ENCODE measurements at places on chromosomes 5 and 9.

GRCh38 chr5:176823869-176824412, 13.6 kb downstream of the UNC5A start:
- no peak for DNase-seq

DNA sequence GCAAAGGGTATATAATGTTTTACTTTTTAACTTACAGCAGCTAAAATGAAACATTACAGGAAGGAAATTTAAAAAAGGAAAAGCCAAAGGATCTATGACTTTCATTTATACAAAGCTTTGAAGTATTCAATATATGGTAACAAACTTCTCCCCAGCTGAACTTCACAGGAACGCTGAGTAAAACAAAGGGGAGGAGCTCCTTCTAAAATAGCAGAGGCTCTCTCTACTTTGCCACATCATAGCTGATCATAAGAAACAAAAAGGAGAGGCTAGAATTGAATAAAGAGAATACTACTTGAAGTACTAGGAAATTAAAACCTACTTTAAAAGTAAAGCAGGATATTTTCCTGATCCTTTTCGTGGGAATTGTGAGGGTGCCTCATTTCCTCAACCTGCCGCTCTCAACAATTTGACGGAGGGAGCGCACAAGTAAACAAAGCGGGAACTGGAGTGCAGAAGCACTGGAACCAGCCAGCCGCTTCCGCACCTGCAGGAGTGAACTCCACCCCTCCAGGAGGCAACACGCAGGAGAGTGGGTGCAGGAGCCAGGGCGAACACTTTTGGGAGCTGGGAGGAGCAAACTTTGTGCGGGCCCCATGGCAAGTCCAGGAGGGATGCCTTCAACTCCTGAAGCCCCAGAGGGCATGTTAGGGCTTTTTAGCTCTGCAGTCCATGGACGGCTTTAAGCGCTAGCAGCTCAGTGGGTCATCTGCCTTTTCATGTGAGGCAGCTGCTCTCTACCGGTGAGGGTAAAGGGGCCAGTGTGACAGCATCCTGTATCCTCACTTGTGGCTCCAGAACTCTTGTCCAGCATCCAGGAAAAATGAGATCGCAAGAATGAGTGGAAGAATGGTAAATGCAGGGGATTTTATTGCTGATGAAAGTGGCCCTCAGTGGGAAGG, 757.4 kb downstream of the PTPRD start:
- DNase-seq = no peak

- no peak for DNase-seq
These were observed 146.0 kb upstream of the IER5L start for GRCh38 chr9:129323999-129324553.

DNA sequence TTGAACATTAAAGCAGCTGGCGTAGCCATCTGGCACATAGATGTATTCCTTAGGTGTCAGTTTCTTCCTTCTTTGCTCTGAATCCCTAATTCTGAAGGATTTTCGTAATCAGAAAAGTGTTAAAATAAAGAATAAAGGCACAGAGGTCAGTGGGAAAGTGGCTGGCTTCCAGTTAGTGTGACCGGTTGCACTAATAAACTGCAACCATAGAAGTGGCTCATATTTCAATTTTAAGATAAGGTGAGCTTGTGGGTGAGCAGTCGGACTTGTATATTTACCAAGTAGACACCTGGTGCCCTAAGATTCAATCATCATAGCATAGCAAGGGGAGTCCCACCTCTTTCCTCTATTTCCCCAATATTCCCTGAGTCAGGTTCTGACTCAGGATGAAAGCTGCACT, 459.6 kb downstream of the ACTL7B start:
- DNase-seq = no peak

- DNase-seq = no peak
These were observed 270.4 kb downstream of the EFNA5 start for GRCh38 chr5:107400328-107400727.

DNA sequence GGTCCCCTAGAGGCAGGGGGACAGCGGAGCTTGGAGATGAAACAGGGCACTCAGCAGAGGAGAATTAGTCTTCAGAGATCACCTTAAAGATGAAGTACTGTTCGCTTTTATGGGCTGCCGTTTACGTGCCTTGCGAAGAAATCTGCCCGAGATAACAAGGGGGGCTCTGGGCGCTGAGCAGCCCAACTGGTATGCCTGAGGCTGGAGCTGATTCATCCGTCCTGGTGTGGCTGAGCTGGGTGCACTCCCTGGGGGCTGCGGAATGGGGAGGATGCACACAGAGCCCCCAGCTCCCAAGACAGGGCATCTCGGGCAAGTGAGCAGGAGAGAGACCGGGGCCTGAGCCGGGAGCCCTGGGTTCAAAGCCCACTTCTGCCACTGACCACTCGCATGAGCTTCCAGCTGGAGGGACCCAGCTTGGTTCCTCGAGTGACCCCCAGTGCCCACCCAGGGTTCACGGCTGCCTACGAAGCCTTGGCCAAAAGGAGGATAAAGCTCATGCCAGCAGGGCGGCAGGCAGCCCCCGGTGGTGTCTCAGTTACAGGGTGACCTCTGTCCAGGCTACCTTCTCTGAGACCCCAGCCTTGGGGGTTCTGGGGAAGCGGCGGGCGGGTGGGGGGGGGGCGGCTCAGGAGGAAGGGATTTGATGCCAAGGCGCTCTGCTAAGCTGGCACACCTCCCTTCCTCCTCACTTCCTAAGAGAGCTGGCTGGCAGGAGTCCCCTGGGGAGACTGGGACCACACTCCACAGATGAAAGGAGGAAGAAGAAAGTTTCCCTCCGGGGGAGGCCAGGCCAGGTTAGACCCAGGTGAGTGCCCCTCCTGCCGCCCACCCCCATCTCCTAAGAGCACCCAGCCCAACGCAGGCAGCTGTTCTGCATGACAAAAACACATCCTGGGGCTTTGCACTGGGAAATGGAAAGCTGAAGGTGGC, 5.7 kb downstream of the FIBCD1 start:
- DNase-seq = no peak

GRCh38 chr9:37295178-37295577, 127.3 kb upstream of the GRHPR start:
- no peak for DNase-seq

DNA sequence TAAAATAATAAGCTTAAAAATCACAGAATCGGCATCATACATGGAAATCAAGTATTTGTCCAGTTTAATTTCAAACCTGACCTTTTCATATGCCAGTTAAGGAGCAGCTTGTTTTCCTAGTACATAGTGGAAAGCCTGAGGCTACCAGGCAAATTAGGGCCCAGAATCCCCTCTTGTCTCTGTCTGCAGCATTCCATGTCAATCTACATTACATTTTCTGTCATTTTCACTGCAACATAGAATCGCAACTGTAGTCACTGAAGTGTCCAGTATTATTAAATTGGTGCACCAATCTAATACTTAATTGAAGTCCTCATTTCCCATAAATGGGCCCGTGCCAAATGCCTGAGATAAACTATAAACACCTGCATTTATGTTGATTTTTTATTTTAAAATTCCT, 1352.2 kb upstream of the ACO1 start:
- no peak for DNase-seq

DNA sequence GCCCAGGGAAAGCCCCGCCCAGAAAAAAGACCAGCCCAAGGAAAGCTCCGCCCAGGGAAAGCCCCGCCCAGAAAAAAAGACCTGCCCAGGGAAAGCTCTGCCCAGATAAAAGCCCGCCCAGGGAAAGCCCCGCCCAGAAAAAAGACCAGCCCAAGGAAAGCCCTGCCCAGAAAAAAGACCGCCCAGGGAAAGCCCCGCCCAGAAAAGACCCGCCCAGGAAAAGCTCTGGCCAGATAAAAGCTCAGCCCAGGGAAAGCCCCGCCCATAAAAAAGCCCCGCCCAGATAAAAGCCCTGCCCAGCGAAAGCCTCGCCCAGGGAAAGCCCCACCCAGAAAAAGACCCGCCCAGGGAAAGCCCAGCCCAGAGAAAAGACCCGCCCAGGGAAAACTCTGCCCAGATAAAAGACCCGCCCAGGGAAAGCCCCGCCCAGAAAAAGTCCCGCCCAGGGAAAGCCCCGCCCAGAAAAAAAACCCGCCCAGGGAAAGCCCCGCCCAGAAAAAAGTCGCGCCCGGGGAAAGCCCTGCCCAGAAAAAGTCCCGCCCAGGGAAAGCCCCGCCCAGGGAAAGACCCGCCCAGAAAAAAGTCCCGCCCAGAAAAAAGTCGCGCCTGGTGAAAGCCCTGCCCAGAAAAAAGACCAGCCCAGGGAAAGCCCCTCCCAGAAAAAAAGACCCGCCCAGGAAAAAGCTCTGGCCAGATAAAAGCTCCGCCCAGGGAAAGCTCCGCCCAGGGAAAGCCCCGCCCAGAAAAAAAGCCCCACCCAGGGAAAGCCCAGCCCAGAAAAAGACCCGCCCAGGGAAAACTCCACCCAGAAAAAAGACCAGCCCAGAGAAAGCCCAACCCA, 11.9 kb downstream of the GRIN1 start:
- no peak for DNase-seq

DNA sequence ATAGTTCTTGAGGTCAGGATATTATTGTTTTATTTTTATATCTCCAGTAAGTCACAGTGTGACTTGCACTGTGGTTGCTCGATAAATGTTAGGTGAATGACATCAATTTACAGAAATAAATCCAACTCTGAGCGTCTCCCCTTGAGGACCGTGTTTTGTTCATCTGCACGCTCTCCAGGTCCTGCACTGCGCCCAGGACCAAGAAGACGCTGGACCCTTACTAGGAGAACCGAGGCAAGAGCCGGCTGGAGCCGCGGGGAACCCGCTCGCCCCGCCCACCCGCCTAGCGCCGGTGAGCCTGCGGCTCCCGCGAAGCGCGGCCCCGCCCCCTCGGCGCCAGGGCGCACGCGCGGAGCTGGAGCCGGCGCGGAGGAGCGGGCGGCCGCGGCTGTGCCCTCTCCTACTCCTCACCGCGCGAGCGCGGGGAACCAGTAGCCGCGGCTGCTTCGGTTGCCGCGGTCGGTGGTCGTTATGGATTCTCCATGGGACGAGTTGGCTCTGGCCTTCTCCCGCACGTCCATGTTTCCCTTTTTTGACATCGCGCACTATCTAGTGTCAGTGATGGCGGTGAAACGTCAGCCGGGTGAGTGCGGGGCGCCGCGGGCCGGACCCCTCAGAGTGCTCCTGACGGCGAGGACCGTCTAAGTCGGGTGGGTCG, at the start of gene TMEM38B:
TSS of gene TMEM38B (plus strand) at position 352 of the 658 bp plus-strand sequence. CDS start at position 472, 120 bp downstream.
- no peak for DNase-seq

DNA sequence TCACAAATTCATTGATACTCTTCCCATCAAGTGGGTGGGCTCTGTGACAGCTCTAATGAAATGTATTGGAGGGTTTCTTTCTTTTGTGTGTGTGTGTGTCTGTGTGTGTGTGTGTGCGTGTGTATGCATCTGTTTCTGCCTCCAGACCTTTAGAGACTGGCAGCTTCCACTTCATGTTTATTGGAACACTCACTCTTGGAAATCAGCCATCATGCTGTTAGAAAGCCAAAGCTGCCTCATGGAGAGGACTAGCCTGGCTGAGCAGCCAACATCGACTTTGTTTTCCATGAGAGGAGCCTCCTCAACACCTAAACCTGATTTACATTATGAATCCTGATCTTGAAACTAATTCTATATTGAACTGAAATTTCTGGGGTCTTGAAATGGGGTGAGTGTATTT, 128.5 kb upstream of the FAM174A start:
- DNase-seq = no peak

DNA sequence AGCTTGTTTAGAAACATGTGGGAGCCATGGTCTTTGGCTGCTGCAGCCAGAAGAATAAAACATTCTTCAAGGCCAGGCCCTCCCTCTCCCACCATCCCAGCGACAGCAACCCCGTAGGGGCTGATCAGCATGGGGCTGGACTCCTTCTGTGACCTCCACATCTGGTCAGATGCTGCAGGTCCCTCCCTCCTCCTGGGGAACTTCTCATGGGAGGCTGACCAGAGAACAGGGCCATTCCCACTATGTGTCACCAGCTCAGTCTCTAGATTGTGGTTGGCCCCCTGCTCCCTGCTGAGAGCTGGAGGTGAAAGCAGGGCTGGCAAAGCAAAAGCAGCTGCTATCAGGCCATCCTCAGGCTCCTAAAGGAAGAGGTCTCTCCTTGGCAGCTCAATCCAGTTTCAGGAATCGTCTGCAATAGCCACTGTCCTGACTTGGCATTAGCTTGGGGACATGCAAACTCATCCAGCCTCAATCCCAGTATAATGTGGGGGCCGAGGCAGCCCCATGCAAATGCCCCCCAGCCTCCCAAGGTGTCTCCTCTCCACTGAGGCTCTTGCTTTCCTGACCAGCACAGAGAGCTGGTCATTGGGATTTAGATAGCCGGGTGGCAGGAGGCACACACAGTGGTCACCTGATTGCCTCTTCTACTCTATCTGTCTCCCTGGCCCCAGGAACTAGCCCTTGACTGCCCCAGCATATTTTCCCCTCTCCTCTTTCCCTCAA, 81.5 kb downstream of the NRG2 start:
- no peak for DNase-seq

DNA sequence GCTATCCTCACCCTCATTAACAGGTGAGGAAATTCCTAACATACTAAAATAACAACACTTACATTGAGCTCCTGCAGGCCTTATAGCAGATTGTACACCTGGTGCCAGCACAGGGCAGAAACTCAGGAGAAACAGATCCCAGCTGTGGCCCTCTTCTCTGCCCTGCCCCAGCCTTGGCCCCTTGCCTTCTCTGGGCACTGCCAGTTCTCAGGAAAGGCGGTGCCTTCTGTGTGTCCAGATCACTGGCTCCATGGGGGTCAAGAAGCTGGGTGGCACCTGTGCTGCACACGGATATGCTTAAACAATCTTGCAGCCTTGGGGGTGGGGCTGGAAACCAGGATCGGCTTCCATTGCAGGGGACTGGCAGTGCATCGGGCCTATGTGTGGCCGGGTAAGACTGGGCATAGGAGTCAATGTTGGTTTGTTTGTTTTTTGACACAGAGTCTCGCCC, 19.3 kb downstream of the KYAT1 start:
- no peak for DNase-seq

DNA sequence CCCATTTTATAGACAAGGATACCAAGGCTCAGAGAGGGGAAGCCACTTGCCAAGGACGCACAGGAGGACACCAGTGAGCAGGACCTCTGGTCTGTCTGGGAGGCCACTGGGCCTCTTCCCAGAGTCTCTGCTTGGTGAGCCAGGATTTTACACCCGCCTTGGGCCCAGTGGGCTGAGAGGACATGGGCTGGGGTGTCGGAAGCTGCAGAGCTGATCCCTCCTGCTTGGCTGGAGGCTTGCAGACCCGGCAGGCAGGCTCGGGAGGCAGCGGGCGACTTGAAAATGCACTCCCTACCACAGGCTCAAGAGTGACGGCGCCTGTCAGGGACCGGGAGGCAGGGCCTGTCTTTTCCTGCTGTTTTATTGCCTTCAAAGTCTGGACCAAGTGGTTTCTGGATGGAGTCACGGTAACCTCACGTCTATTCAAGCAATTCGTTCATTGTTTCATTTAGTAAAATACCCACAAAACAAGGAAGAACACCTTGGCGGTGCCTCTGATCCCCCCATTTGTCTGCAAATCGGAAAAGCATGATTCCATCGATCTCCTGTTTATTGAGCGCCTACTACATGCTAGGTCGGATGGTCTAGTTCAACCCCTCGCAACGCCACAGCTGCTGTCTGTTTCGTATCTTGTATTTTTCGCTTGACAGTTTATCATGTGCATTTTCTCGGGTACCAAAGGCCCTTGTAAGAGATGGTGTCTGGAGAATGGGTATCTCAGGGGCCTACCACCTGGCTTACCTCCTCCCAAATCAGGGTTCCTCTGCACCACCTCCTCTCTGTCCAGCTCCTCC, 108.1 kb upstream of the IER5L start:
- no peak for DNase-seq
